ENCODE measurements at places on chromosomes 16 and 17.

DNA sequence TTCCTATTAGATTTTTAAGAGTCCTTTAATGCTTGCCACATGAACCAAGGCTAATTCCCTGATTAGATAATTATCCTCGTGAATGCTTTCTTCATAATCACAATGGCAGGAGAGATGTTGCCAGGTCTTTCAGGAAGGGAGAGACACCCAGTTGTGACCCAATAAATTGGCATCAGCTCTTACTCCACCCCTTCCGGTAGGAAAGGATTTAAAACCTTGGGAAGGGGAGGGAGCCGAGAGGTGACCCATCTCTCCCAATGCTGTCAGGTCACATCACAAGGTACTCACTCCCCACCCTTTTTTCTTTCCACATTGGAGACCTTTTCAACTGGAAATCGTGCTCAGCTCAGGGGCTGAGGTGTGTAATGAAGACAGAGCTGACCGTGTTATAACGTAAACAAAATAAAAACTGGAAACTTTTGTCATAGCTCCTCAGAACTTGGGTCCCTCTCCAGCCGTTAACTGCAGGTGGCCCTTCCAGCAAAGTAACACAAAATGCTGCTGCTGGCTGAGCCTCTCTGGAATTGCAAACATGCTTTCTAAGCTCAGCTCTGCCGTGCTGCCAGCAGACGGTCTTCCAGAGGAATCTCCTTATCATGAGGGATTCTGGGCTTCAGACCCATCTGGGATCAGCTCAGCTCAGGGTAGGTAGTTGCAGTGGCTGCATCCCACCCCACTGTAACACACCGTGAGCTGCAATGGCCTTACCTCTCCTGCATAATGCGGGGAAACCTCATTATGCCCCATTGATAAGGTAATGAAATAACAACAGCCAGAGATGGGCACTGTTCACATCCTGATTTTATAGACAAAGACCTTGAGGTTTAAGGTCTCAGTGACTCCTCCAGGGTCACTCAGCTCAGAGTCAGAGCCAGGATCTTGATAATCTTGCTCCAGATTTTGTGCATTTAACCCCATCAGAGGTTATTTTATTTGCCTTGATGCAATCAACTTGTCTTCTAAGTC is 15.6 kb downstream of the TMEM100 start:
- DNase-seq: no peak

- no peak for DNase-seq
These were observed 238.8 kb upstream of the SALL1 start for GRCh38 chr16:51389881-51390280.

DNA sequence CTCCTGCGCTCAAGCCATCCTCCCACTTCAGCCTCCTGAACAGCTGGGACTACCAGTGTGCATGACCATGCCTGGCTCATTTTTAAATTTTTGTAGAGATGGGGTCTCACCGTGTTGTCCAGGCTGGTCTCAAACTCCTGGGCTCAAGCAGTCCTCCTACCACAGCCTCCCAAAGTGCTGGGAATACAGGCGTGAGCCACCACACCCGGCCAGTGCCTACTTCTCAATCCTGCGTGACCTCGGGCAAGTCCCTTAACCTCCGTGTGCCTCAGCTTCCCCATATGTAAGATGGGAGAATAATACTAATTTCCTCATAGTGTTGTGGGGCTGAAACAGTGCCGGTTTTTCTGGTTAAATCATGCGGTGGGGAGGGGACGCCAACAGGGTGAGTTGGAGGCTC is 143.5 kb upstream of the CIBAR2 start:
- DNase-seq: no peak

GRCh38 chr17:78364436-78365281 is 4.8 kb upstream of the SOCS3 start:
- DNase-seq: no peak

DNA sequence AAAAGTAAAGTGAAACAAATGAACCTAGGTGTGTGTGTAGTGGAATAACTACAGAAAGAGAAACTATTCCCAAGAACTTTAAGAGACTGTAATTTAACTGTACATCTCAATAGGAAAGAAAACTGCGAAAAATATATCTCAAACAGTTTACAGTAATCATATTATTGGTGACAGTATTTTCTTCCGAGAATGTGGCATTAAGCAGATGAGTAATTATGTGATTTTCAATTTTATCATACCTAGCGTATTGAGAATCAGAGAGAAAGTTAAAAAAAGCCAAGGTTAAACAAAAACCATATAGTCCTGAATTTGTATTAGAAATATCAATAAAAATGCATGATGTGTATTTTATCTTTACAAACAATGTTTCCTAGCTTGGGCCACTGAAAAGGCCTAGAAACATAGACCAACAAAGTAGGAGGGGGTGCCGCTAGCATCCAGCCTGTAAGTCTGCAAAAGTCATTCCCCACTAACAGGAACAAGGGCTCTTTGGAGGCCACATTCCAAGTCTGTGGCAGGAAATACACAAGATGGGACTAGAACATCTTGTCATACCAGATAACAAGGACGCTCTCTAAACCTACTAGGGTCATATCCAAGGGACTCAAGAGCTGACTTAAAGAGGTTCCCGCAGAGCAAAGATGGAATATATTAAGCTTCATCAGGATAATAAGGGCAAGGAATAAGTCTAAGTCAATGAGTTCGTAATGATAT is 20.5 kb downstream of the RNF157 start:
- DNase-seq: no peak

DNA sequence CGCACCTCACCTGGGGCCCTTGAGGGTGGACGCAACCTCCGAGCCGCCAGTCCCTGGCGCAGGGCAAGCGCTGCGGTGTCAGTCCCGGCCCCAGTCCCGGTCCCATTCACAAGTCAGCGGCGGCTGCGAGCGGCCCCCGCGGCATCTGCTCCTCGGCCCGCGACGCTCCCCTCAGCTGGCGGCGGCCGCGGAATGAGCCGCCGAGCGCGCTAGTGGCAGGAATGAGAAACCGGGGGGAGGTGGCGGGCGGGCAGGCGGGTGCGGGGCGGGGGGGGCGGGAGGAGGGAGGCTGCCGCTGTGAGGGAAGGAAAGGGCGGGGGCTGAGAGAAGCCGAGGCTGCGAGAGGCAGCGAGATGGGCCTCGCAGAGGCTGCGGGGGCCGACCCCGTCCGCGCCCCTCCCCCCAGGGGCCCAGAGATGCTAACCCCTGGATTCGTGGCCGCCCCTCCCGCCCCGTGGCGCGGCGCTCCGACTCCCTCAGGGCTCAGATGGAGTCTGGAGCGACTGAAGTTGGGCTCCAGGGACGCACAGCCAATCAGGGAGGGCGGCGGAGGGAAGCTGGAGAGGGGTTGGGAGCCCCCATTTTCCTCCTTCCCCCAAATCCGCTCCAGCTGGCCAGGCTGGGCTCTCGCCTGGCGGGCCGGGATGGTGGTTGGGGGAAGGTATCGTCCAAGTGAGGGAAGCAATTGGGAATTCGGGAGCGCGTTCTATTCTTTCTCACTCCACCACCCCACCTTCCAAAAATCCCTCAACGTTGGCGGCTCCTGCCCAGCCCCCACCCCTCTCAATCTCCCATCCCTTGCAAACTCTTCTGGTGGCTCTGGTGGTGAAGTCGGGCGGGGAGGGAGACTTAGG is at the start of gene CDH11:
Gene CDH11, minus strand, starts transcription at position 194 of the 854 bp plus-strand sequence. CDS start 117,194 bp downstream, outside the sequence.
- DNase-seq: no peak

- DNase-seq: no peak
These were observed 32.7 kb upstream of the AXIN2 start for GRCh38 chr17:65593855-65594845.

DNA sequence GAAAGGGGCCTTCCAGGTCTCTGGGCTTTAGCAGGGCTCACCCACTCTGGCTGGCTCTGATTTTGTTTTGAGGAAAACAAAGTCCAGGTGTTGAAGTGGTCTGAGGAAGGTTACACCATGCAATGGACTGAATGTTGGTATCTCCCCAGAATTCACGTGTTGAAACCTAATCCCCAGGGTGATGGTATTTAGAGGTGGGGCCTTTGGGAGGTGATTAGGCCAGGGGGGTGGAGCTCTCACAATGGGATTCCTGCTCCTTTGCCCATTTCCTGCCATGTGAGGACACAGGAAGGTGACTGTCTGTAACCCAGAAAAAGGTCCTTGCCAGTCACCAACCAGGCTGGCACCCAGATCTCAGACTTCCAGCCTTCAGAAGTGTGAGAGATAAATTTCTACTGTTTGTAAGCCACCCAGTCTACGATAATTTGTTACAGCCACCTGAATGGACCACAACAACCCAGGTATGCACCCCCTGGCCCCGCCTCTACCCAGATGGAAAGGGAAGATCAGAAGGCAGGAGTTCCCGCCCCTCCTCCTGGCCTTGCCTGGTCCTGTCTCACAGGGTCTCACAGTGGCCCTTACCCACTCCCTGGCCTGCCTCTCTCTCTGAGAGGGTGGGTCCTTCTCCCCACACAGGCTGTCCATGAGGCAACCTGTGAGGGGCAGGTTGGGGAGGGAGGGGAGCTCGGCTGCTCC is 32.0 kb downstream of the LRRC75A start:
- no peak for DNase-seq

DNA sequence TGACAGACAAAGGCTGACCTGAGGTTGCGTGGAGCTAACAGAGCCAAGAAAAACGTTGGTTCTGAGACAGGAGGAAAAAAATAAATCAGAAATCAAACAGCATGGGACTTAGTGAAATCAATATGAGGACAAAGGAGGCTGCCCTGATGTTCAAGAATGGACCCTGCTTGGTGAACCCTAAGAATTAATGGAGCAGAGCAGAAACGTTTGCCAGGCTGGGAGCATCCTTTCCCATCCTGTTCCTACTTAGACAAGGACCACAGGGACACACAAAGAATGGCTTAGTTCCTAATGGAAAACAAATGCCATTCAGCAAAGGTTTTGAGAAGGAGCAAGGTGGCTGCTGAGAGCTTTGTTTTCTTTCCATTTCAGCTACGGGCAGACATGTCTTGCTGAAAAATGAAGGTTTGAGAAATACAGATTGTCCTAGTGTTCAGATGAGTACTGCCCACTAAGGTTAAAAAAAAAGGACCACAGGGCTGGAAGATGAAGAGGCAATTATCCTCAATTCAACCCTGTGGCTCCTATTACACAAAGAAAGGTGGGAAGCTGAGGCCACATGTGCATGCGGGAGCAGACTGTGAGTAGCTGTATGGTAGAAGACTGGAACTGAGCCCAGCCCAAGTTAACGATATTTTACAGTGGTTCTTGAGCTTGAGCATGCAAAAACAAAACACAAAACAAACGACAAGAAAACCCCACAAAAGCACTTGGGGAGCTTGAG is 230.1 kb downstream of the SLC39A11 start:
- DNase-seq: no peak

DNA sequence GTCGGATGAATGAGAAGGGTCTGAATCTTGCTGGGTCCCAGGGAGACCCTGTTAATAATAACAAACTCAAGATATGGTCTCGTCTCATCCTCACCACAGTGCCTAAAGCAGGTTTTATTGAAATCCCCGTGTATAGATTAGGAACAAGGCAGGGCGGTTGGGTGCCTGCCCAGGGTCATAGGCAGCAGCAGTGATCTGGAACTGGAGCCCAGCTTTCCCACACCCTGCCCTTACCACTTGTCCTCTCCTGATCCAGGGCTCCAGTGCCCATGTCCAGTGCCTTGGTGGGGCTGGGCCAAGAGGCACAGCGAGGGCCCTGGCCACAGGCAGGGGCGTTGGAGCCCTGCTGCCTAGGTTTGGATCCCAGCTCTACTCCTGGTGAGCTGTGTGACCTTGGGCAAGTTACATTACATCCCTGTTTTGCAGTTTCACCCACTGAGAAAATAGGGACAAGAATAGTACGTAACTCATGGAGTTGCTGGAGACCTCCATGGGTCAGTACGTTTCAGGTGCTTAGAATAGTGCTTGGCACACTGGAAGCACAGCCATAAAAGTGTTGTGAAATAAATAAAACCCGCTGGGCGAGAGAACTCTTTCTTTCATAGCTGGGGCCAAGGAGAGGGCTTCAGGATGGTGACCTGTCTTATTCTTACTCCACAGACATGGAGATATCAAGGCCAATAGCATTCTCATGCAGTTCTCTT is 13.9 kb downstream of the SOCS3 start:
- no peak for DNase-seq

DNA sequence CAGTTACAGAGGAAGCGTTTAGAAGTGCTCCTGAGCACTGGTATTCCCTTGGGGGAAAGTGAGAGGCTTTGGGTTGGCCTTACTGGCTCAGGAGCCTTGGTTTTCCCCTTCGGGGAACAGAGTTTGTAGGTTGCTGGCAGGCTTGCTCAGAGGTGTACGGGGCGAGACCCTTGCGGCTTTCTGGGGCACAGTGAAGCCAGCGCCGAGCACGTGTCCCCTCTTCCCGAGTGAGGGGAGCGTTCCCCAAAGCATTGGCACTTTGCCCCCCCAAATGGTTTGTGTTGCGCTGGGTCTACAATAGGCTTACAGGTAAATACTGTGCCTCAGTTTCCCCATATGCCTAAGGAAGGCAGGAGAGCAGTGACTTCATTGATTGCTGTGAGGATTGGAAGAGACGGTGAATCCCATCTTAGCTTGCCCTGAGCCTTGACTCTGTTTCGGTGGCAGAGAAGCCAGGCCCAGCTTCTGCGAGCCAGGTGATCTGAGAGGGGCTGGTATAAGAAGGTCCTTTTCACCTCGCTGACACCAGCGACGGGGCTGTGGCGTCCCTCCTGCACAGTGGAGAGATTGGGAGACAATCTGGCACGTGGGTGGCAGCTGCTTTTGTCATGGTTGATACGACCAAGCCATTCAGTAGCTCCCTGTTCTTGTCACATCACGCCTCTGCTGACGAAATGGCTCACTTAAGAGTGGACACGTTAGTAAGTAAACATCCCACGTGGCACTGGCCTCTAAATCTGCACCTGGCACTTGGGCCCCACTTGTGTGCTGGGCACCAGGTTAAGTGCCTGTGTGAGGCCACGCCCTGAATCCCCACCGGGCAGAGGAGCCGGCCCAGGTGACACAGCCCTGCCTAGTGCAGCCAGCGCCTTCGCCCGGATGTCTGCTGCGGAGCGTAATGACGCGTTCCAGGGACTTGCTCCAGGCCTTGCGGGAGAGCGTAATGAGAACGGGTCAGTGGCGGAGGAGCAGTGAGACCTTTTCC is 55.0 kb downstream of the MEAK7 start:
- no peak for DNase-seq

GRCh38 chr17:61568219-61569072 is 22.6 kb downstream of the NACA2 start:
- peak; percentile 94 for DNase-seq

GRCh38 chr17:34999456-34999855 is 19.1 kb downstream of the LIG3 start:
- no peak for DNase-seq

DNA sequence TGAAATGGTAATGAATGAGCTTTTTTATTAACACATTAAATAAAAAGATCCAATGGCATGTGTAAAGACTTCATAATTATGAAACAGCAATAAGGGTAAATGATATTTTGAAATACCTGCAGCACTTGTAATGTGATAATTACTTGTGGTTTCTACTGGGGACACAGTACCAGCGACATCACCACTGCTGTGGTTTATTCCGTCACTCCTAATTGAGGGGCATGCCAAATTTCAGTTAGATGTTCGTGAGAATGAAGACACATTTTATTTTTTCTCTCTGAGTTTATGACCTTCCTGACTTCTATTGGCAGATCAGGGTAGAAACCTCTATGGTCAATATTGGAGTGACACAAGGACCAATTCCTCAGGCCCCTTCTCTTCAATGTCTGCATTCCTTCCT is 131.9 kb upstream of the XYLT1 start:
- no peak for DNase-seq

Measured in HepG2 (cell line).